ENCODE measurements at places on chromosomes 6 and 20.

DNA sequence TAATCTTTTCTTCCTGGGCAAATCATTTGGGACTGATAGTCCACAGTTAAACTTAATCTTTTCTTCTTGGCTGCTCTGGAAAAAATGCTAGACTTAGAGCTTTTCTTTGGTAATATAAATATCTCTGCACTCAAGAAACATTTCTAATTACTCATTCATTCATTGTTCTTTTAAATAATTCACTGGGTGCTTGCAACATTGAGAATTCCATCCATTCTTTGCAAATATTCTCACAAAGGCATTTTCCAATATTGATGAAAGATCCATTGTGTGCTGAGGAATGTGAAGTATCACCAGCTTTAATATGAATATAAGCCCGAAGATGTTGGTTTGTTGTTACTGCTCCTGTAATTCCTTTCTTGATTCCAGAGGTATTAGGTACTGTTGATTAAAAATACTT lies 38.4 kb downstream of the AKAP7 start:
- DNase-seq, result peak; percentile 6

GRCh38 chr6:2921520-2922115 lies 18.5 kb upstream of the SERPINB9 start:
- no peak for DNase-seq

DNA sequence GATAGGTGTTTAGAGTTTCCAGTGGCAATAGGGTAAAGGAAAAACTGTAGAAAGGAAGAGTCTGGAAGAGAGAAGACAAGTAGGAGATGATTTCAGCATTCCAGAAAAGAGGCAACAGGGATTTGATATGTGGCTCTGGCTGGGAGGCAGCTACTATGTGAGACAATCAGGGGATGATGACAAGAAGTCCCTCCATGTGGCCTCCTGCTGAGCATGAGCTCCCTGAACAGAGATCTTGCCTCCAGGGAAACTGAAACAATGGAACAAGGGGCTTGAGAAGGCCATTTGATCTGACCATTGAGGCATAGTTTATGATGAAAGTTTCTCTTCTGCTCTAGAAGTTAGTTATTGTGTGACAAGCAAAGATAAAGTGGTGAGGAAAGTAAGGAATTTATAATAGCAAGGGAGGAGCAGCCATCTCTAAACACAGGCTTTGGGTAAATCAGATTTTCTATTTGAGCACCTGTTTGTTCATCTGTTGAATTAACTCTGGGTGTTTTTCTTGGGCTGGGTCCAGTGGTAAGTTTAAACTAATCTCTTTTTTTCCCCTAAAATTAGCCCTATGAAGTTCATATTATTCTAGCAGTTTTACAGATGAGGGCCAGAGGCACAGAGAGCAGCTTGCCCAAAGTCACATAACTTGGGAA lies 3.0 kb upstream of the GPX5 start:
- no peak for DNase-seq

DNA sequence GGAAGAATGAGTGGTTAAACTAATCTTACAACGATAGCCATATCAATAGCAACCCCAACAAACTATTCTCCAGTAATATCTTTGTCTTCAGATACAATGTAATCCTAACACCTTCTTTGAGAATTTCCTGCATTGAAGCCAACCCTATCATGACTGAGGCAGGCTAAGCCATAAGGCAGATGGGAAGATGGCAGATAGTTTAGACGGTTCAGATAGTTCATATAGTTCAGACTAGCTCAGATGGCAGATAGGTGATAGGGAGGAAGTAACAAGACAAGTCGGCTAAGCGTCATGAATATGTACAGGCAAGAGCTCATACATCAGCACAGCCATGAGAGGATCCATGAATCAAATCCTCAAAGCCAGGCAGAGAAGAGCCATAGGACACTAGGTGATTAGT lies 39.1 kb upstream of the BEND6 start:
- no peak for DNase-seq

GRCh38 chr6:157106487-157106886 lies 216.8 kb downstream of the TMEM242 start:
- peak; percentile 41 for DNase-seq

- no peak for DNase-seq
Observed at GRCh38 chr20:60090631-60091030, 132.4 kb downstream of the CDH26 start.

All from urothelium cell line (cell line).